ENCODE measurements at places on chromosomes 1 and 21.

DNA sequence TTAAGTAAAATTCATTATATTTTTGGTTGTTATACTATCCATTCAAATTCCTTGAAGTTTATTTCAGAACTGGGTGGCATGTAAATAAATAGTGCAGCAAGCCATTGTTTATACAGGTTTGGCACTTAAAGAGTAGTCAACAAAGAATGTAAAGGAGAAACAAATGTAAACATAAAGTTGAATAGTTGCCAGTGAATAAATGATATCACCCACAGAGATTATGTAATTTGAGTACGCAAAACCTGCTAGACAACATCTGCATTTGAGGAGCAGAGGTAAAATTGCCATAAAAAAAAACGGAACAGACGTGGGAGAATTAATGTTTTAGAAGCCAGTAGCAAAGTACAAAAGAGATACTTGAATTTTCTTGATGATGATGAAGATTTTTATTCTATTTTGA lies 111.6 kb downstream of the ADGRL2 start:
- DNase-seq: no peak

GRCh38 chr1:185467122-185467521 lies 150.1 kb upstream of the IVNS1ABP start:
- DNase-seq: no peak

DNA sequence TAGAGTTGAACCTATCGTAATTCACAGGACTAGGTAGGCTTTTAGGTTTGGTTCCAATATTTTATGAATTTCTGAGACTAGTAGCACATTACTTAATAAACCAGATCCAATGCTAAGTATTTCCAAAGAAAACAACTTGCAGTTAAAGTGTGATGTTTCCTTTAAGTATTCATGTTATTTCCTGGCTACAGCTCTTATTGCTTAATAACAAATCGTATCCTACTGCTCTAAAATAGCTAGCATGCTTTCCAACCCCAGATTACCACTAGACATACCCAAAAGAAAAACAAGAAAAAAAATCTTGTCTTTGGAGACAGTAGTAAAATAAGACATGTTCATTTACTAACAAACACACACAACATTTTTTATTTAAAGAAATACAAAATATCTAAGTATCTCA lies 898 bp downstream of the KRTAP27-1 start:
- no peak for DNase-seq

- no peak for DNase-seq
These were observed 16.4 kb downstream of the RNF220 start for GRCh38 chr1:44421446-44421884.

DNA sequence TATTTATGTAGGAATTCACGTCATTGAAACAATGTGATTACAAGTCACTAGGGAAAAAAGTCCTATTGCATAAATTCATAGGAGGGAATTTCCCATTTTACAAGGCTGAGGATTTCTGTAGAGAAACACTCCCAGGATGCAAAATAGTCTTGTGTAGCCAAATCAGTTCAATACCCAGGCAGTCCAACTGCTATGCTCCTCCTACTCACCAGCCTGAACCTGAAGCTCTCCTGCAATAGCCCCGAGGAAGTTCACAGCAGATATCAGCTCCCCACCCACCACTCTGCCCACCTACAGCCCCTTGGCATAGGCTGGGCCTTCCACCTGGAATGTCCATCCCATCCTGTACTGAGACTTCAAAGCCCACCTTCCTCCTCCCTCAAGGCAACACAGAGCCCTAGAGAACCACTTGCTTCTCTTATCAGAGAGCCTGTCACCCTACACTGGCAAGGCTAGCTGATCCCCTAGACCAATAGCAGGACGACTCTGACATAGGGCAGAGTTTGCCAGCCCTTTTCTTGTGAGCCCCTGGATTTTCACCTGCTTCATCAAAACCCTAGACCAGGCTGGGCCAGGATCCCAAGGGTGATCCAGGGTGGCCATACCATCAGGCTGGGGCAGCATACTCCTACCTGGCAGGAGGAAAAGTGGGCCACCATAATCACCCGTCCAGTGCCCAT lies 1.5 kb downstream of the LSS start:
- DNase-seq: no peak

- no peak for DNase-seq
These were observed 236.6 kb downstream of the DYRK1A start for GRCh38 chr21:37603129-37603528.

All from stimulated activated CD8-positive, alpha-beta memory T cell treated with anti-CD3 and anti-CD28 coated beads, Interleukin-15, amount 100 ng/mL, for 4 hours (primary cell).